ENCODE measurements at places on chromosomes 2 and 18.

- no peak for DNase-seq
Observed at GRCh38 chr2:127626175-127626574, 19.8 kb upstream of the GPR17 start.

GRCh38 chr2:55768991-55769390, 75.3 kb upstream of the PNPT1 start:
- DNase-seq: no peak

- DNase-seq: no peak
Observed at GRCh38 chr2:80328159-80328571, 23.6 kb upstream of the LRRTM1 start.

DNA sequence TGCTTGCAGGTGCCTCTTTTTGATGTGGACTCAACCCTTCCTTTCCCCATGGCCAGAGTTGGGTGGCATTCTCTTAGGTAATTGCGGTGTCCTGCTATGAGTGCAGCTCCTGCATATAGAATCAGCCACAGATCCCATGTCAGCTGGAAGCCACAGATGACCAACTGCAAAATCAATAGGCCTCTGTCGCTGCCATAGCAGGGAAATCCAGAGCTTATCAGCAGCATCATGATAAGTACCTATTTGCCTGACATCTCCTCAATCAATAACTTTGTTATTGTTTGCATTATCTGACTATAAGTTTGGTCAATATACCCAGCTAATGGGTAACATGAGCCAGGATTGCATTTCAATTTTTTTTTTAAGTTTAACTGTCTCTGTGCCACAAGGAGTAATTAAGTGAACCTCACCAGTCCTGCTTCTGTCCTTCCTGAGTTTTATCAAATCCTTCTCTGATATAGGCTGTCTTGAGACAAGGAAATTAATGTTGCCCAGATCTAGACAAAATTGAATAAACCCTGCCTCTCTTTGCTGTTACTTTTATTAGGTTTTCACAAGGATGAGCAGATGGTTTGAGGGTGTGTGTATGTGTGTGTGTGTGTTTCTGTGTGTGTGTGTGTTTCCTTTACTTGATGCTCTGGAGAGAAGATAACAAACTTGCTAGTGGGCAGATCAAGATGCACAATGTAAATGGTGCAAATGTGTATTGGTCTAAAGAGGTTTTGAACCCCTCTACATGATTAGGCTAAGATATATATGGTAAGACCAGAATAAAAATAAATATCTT, 59.6 kb upstream of the CREB1 start:
- DNase-seq: no peak

DNA sequence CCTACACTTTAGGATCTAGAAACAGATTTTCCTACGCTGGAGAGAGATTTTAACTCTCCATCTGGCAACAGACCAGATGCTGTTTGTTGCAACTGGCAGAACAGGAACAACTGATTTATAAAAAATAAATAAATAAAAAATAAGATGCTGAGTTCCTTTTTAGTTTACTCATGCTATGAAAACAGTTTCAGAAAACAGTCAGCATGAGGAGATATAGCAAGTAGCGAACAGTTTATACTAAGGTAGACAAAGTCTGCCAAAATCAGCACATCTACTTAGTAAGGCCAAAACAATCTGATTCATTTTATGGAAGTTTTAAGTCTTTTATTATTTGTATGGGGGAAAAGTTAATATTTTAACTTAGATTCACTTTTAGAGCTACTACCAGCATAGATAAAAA, 974.0 kb upstream of the CNTNAP5 start:
- DNase-seq: no peak

DNA sequence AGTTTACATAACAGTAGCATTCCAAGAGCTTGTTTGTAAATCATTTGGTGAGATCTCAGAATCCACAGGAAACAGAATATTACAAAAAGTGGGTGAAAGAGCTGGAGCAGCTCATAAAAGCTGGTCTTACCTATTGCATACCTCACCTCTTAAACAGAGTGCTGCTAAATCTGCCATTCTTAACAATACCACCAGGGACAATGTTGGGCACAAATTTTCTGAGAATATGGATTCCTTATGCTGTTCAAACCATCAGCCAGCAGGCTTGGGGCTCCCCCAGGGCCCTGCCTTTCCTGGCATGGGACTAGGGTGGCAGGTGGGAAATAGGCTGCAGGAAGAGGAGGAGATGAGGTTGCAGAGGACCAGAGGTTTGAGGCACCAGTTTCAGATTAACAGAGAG, 55.6 kb downstream of the TGFA start:
- DNase-seq: no peak

DNA sequence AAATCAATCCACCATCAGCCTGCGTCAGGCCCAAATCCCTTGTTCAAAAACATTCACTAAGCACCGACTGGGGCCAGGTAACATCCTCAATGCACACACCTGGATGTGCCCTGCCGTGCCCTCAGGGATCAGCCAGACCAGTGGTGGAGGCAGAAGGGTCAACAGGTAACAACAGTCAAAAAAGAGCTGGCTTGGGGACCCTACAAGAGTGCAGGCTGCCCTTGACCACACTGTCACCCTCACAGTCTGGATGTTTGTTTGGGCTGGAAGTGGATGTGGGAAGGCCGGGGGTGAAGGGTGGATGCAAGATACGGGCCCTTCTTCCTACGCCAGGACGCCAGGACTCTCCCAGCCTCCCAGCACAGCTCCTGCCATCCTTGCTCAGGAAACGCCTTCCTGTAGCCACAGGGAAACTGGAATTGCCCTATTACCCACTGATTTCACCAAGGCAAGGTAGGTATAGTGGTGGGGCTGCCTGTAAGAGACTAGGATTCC, 2.7 kb downstream of the BIN1 start:
- DNase-seq: no peak

GRCh38 chr2:151102226-151102625, 159.4 kb downstream of the RBM43 start:
- no peak for DNase-seq

DNA sequence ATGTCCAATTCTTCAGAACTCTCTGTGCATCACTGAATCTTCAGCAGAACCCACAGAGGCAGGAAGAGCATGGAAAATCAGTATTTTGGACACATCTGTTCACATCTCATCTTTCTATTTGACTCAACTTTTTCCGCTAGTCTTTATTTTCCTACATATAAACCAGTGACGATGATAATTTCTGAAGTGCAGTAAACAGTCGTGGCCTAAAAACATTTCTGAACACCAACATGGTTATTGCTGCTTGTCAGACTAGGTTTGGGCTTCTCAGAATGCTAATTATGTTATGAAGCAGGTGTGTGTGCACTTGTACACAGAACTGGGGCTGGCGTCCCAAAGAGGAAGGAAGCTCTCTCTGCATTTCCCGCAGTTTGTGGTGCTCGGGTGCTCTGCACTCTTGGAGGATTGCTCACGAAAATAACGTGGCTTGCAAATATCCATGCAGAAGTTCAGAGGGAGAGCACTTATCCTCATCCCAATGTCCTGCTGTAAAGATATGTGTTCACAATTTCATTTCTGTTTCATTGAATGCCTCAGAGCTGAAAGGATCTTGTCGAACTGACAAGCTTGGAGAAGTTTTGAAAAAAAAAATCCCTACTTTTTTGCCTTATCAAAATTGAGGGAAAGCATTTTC, 50.8 kb downstream of the EDAR start:
- peak; percentile 24 for DNase-seq

- DNase-seq: no peak
Observed at GRCh38 chr2:127000937-127001336, 102.2 kb downstream of the TEX51 start.

DNA sequence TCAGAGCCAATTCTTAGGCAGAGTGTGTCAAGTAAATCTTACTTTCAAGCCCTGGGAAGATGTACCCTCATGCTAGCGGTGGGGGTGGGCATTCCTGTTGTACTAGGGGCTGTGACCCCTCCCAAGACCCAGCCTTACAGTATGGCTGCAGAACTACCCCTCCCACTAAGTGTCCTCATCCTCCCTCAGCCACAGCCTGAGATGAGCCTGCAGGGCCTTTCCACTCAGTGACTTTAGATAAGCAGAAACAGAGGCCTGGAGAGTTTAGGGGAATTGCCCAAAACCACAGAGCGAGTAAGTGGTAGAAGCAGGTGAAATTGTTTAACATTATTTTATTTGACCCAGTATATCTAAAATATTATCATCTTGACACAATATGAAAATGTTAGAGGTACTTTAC, 36.6 kb downstream of the TTC32 start:
- DNase-seq: no peak

DNA sequence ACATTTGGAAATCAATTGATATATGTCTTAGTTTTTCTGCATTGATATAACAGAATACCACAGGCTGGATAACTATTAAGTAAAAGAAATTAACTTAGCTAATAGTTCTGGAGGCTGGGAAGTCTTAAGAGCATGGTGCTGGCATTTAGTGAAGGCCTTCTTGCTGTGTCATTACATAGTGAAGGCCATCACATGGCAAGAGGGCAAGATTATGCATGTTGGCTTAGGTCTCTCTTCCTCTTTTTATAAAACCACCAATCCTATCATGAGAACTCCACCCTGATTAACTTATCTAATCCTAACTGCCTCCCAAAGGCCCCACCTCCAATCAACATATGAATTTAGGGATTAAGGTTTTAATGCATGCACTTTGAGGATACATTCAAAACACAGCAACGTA, 225.5 kb upstream of the VRK2 start:
- DNase-seq: no peak

- no peak for DNase-seq
Observed at GRCh38 chr2:232551250-232551638, 755 bp downstream of the EIF4E2 start.

- peak; percentile 6 for DNase-seq
Observed at GRCh38 chr18:53567929-53568574, 656.4 kb downstream of the MBD2 start.

GRCh38 chr2:240876035-240876474, 7.4 kb downstream of the AGXT start:
- no peak for DNase-seq

GRCh38 chr2:183078163-183078463, 434 bp upstream of the DUSP19 start:
- peak; percentile 9 for DNase-seq

GRCh38 chr18:46946656-46947282, 29.4 kb downstream of the KATNAL2 start:
- DNase-seq: peak; percentile 68

GRCh38 chr18:7696780-7697179, 129.7 kb downstream of the PTPRM start:
- DNase-seq: no peak

Data from activated CD4-positive, alpha-beta T cell treated with anti-CD3 and anti-CD28 coated beads, Interleukin-2, amount 10 ng/mL, durations not matched to agents 7 days and 5 days (primary cell).